ENCODE measurements at places on chromosomes 6 and 20.

GRCh38 chr6:150036081-150036480 is 10.7 kb upstream of the RAET1L start:
- no peak overlapping the region for H3K4me3 ChIP-seq
- H3K27me3 ChIP-seq: peaks cover 17% of the 10 kb centered on the region
- H3K4me1 ChIP-seq: peaks cover 14% of the 10 kb centered on the region
- H3K27ac ChIP-seq: no peak overlapping the region

GRCh38 chr6:101921829-101922450 is 528.4 kb downstream of the GRIK2 start:
- no peaks in the 10 kb centered on the region for H3K4me1 ChIP-seq
- no peaks in the 10 kb centered on the region for H3K36me3 ChIP-seq
- DNase-seq: no peak
- no peak overlapping the region for H3K27ac ChIP-seq

DNA sequence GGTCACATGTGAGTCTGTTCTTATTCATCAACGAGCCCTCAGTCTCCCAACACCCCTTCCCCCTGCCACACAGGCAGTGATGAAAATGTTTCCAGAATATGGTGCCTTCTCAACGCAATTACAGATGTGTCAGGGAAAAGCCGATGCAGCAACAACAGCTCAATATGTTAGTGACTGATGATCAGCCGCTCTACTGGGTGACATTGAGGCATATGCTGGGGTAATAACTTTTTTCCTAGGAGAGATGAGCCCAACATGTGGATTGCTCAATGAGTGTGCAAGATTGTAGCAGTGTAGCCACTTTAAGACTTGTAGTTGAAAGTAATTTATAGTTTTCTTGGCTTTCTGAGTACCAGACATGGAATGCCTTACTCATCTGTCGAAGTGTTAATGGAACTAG is 49.4 kb downstream of the DTD1 start:
- no peak overlapping the region for H3K27ac ChIP-seq
- H3K4me1 ChIP-seq: no peaks in the 10 kb centered on the region
- DNase-seq: no peak
- no peaks in the 10 kb centered on the region for H3K27me3 ChIP-seq

- H3K27me3 ChIP-seq: no peaks in the 10 kb centered on the region
- DNase-seq: no peak
- no peak overlapping the region for H3K27ac ChIP-seq
- H3K4me3 ChIP-seq: no peak overlapping the region
Observed at GRCh38 chr20:9581509-9581908, 67.1 kb downstream of the LAMP5 start.

- H3K36me3 ChIP-seq: no peaks in the 10 kb centered on the region
- no peaks in the 10 kb centered on the region for H3K4me1 ChIP-seq
- no peak overlapping the region for H3K4me3 ChIP-seq
- no peak overlapping the region for H3K27ac ChIP-seq
- no peaks in the 10 kb centered on the region for H3K27me3 ChIP-seq
Observed at GRCh38 chr6:164998297-164998696, 311.1 kb downstream of the C6orf118 start.

- H3K36me3 ChIP-seq: no peaks in the 10 kb centered on the region
- no peaks in the 10 kb centered on the region for H3K4me1 ChIP-seq
- DNase-seq: no peak
- no peak overlapping the region for H3K27ac ChIP-seq
- no peak overlapping the region for H3K4me3 ChIP-seq
Observed at GRCh38 chr6:105257340-105257739, 77.5 kb upstream of the POPDC3 start.

- peak; percentile 63 for DNase-seq
- no peak overlapping the region for H3K4me3 ChIP-seq
- peaks cover 55% of the 10 kb centered on the region for H3K4me1 ChIP-seq
Observed at GRCh38 chr6:3325210-3325609, 66.5 kb downstream of the PSMG4 start.

- H3K36me3 ChIP-seq: peaks cover 4% of the 10 kb centered on the region
- no peak overlapping the region for H3K27ac ChIP-seq
- no peaks in the 10 kb centered on the region for H3K27me3 ChIP-seq
Observed at GRCh38 chr6:149392093-149392492, 8.0 kb upstream of the SUMO4 start.

DNA sequence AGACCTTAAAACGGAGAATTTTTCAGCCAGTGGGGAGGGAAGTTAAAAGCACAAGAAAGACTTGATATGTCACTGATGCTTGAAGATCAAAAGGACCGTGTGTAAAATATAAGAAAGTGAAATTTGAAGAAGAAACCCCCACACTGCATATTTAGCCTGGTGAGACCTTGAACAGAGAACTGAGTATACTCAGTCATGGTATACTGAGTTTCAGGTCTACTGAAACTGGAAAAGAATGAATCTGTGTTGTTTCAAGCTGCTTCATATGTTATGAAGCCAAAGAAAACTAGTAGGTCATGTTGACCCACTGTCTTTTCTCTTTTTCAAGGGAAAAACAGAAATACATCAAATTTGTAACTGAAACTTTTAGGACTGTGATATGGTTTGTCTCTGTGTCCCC is 443.8 kb upstream of the GJE1 start:
- H3K36me3 ChIP-seq: no peaks in the 10 kb centered on the region
- H3K27ac ChIP-seq: no peak overlapping the region
- H3K4me1 ChIP-seq: no peaks in the 10 kb centered on the region
- H3K4me3 ChIP-seq: no peak overlapping the region
- DNase-seq: no peak
- no peaks in the 10 kb centered on the region for H3K27me3 ChIP-seq

DNA sequence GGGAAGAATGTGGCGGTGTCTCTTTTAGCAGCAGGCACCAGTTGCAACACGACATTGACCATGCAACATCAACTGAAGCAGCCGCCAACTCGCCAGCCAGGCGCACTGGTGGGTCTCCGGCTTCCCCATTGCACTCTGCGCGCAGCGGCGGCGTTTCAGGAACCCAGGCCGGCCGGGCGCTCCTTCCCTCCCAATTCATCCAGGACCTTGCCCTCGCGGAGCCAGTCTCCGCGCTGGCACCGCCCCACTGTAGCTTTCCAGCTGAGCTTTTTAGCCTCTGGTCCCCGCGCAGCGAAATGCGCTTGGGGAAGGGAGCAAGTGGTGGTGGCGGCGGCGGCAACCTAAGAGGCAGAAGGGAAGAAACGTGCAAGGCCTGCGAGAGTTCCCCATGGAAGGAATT is 297.9 kb upstream of the RIMS1 start:
- H3K4me1 ChIP-seq: no peaks in the 10 kb centered on the region
- no peak overlapping the region for H3K4me3 ChIP-seq
- H3K36me3 ChIP-seq: no peaks in the 10 kb centered on the region

DNA sequence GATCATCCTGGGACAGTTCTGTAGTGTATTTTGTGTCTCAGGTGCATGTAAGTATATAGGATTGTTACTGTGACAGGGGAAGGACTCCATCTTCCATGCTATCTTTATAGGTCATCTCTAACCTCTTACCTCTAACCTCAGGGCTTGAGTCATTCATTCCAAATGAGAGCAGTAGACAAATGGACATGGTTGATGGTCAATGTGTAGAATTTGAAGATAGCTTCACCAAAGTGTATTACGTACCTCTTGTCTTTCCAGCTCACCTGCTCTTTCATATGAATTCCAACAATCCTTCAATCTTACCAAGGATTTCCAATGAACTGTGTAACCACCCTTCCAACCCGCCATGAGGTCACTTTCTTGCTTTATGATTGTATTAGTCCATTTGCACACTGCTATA is 8.7 kb upstream of the ADGRG6 start:
- no peaks in the 10 kb centered on the region for H3K36me3 ChIP-seq
- no peak for DNase-seq
- no peak overlapping the region for H3K27ac ChIP-seq

- no peaks in the 10 kb centered on the region for H3K4me1 ChIP-seq
- H3K27ac ChIP-seq: no peak overlapping the region
- no peak overlapping the region for H3K4me3 ChIP-seq
- no peaks in the 10 kb centered on the region for H3K27me3 ChIP-seq
- DNase-seq: no peak
- no peaks in the 10 kb centered on the region for H3K36me3 ChIP-seq
Observed at GRCh38 chr6:31041372-31041974, 31.2 kb downstream of the MUC22 start.

- no peaks in the 10 kb centered on the region for H3K4me1 ChIP-seq
- no peaks in the 10 kb centered on the region for H3K27me3 ChIP-seq
Observed at GRCh38 chr6:83367104-83367503, 63.7 kb downstream of the ME1 start.

DNA sequence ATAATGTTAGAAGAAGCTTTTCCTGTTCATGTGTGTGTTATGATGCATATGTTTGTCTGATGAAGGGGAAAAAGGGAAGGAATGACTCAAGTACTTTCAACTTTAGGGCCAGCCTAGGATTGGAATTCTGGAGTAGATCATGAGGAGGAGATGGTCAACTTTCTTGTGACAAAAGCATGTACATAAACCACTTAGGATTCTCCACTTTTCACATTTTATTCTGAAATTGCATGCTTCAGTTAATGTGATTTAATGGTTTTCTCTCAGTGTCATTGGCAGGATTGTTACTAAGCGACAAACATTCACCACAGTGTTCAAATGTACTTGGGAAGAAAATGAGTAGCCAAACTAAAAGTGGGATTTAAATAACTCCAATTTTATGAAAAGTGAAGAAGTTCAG is 80.1 kb downstream of the UTRN start:
- H3K27ac ChIP-seq: no peak overlapping the region
- H3K4me3 ChIP-seq: no peak overlapping the region
- H3K4me1 ChIP-seq: peaks cover 7% of the 10 kb centered on the region
- no peak for DNase-seq
- H3K36me3 ChIP-seq: no peaks in the 10 kb centered on the region

- peak within 1 kb of the TSS; percentile 96 for H3K27ac ChIP-seq
- H3K4me1 ChIP-seq: peaks cover 53% of the 10 kb centered on the region
- no peaks in the 10 kb centered on the region for H3K27me3 ChIP-seq
Observed at GRCh38 chr20:58650776-58651558, at the start of gene STX16. Gene STX16, plus strand, starts transcription at chr20:58651283. Its CDS starts 724 bp downstream, at chr20:58652007.

DNA sequence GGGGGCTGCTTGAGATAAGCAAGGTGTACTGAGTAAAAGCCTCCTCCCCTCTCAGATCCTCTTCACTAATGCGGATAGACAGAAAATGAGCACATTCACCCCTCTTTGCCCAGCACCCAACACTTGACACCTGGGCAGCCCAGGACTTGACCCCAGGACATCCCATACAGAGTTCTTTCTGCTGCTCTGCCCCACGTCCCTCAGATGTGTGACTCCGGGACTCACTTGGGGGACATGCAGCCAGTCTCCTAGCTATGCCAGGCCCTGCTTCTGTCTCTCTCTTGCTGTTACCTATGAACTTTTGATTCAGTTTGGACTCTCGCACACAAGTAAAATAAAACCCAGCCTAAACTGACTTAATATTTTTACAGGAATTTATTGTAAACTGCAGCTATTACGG is 159.9 kb downstream of the EYA2 start:
- no peak for DNase-seq
- no peak overlapping the region for H3K4me3 ChIP-seq
- no peak overlapping the region for H3K27ac ChIP-seq
- no peaks in the 10 kb centered on the region for H3K4me1 ChIP-seq
- H3K36me3 ChIP-seq: no peaks in the 10 kb centered on the region

DNA sequence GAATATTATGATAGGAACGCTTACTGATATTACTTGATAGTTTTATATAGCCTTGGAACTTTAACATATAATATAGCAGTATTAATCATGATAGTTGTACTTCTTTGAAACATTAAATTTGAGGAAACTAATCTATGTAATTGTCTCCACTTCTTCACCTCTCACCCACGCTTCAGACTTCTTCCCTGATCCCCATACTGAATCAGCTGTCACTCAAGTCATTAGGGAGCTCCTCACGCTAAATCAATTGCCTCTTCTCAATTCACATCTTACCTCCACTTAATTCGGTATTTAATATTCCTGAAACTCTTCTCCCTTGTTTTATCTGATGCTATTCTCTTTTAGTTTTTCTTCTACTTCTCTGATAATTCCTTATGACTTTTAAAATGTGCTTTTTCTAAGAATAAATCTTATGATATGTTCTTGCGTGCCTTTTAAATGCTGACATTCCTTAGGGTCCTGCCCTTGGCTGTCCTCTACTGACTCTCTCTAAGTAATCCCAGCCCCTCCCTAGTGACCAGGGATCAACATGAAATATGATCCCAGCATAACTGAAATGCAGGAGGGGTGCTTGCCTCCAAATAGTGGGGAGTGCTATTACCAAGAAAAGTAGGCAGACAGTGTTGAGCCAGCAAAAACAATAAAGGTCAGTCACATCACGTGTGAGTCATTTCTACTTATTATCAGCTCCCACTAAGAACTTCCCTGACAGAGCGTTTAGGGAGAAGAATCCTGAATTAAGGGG is 9.9 kb downstream of the ANKRD66 start:
- H3K4me3 ChIP-seq: no peak overlapping the region
- H3K4me1 ChIP-seq: no peaks in the 10 kb centered on the region
- no peaks in the 10 kb centered on the region for H3K36me3 ChIP-seq
- H3K27ac ChIP-seq: no peak overlapping the region
- DNase-seq: no peak
